Psoas muscle (tissue), 8 donors: ENCODE measurements at places on chromosomes 2 and 18.

DNA sequence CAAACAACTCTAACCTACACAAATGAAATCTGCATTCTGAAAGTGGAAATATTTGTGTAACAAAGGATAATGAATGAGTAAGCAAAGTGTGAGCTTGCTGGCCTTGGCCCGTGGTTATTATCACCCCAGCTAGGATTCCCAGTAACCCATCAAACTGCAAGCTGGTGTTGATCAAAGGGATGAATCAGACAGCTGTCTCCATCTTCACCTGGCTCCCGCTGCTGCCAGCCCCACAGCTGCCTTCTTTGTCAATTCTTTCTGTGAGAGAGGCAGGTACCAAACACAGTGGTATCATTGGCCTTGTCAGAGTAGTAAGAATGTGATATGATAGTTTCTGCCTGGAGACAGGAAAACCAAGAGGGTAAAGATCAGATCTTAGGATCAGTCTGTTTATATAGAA, 25.2 kb upstream of the RGPD4 start:
- DNase-seq = no peak

- no peak for DNase-seq
Measured at GRCh38 chr18:25735459-25735858, 355.0 kb downstream of the SS18 start.

DNA sequence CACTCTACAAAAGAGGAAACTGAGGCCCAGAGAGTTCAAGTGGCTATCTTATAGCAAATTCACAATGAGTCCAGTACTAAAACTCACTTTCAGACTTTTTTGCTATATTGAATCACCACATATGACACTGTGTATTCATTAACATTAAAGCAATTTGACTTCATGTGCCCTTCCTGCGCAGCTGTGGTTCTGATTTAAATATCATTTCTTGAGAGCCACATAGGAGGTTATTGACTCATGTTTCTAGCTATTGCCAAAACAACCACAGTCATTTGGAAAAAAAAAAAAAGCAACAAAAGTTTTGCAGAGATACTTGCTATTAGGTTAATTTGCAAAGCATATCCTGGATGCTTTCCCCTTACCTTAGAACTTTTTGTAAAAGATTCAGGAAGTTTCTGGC, 341.2 kb downstream of the PIK3C3 start:
- DNase-seq = no peak

GRCh38 chr2:65329525-65329924, 101.9 kb downstream of the ACTR2 start:
- no peak for DNase-seq

GRCh38 chr2:182446087-182446486, 19.3 kb upstream of the PDE1A start:
- no peak for DNase-seq

- DNase-seq = peak; percentile 19
Measured at GRCh38 chr2:66577321-66578053, 142.6 kb downstream of the MEIS1 start.

- no peak for DNase-seq
Measured at GRCh38 chr2:141001750-141002149, 1129.1 kb downstream of the LRP1B start.

DNA sequence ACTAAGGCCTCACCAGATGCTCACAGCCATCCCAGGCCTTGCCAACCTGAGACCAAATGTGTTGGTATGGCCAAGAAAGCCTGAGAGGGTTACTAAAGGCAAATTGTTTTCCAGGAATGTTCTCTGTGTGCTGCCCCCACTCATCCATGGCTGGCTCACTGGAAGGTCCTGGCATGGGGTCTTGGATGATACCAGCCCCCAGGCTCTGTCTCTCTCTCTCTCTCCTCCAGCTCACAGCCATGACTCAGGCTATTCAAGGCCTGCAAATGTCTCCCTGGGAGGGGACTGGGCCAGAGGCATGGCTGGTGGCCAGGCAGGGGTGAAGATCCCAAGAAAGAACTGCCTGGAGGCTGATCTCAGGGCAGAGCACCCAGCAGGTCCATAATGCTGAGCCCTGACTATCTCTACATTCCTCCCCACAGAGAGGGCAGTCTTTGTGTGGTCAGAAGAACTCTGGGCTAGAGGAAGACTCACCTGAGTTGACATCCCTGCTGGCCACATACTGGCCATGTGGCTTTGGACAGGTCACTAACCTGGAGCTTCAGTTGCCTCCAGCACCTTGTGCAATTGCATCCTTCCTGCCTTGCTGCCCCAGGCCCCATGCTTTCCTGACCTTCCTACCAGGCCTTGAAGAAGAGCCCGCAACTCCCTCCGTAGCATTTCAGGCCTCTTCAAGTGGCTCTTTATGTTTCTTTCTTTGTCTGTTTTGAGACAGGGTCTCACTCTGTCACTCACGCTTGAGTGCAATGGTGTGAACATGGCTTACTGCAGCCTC, 150.4 kb downstream of the ZFP36L2 start:
- DNase-seq = peak; percentile 73

DNA sequence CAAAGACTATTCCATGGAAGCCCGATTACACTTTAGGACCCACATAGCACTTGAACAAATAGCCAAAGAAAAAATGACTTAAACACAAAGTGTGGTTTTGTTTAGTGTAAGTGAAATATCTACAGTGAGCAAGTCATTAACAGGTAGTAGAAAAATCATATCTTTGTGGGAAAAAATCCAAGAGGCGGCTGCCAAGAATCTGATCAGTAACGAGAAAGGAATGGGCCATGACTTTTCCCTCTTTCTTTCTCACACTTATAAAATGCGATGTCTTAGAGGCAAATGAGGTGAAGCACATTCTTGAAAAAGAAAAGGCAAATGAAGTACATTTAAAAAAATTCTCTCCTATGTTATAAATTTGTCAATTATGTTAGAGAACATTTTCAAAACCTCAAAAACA, 12.9 kb upstream of the GEMIN6 start:
- DNase-seq = no peak

DNA sequence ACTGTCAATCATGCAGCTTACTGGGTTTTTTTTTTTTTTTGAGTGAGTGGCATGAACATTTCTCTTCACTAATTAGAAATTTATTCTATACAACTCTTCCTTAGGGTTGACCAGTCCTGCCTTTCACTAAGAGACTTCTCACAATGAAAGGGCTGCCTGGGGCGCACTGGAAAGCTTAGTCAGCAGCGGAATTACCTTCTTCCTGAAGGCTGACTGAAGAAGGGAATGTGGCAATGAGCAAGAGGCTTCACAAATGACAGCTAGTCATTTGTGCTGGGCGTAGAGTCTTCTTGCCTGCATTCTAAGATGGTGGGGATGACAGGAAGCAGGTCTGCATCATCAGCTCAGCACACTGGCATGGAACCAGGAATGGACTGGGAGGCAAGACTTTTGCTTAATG, 15.6 kb upstream of the SCN3A start:
- no peak for DNase-seq

DNA sequence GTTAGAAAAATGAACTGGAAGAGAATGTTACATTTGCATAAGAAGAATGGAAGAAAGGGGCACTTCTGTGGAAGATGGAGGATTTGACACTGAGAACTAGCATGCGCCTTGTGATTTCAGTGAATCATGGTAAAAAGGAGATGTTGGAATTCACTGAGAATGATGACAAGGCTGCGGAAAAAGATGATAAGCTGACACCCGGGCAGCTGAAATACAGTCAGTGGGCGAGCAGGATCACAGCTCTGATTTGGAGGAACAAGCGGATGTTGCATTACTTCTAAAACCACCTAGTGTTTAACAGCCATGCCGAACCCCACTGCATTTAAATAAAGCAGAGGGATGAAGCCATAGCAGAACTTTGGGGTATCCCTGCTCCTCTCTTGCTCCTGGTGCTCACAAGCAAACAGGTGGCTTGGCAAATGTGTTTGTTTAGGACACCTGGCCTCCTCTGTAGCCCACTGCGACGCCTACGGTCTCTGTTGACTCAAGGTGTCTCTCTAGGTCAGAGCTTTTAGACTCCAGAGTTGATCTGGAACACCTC, 134.9 kb downstream of the NDUFA10 start:
- no peak for DNase-seq

DNA sequence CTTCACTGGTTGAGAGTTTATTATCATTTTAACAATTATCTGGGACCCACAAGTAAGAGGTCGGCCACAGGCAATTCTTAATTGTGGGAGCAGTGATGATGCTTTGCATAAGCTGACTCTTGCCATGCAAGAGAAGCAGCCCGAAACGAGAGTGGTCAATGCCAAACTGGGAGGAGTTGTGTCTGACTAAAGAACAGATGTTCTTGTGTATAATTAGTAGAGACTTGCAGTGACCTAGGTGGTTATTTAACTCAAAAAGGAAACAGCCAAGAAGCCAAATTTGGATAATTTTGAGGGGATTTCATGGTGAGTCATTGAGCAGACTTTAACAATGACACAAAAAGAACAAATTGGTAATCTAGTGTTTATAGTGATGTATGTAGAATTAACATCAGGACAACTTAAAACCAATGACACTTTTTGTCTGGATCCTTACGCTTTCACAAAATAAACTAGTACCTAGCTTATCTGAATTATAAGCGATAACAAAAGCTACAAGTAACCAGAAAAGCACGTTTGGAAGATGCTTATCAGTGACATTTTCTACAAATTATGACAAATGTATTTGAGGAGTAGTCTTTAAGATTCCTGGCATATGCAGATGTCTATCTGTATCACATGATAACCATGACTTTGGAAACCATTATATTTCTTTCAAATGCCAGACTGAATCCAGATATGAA, 184.7 kb upstream of the DLGAP1 start:
- DNase-seq = no peak

- DNase-seq = no peak
Measured at GRCh38 chr2:178117725-178118124, 5.5 kb downstream of the RBM45 start.

DNA sequence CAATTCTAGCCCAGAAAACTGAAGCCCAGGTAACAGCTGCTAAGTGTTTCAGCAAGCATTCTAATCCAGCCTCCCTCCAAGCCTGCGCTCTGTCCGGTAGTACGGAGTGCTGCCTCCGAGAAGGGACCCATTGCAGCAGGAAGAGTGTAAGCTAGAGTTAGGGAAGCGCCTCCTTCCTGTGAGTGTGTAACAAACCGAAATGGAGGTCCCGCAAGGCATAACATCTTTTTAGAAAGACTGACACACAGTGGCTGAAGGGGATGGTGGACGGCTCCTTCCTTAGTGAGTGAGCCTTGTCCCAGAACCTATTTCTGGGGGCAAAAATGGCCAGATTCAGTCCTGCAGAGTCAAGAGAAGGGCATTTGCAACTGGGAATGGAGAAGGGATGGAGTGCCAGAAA, 12.2 kb downstream of the PKDCC start:
- no peak for DNase-seq

GRCh38 chr2:20421336-20421987, 25.4 kb upstream of the RHOB start:
- DNase-seq = no peak

DNA sequence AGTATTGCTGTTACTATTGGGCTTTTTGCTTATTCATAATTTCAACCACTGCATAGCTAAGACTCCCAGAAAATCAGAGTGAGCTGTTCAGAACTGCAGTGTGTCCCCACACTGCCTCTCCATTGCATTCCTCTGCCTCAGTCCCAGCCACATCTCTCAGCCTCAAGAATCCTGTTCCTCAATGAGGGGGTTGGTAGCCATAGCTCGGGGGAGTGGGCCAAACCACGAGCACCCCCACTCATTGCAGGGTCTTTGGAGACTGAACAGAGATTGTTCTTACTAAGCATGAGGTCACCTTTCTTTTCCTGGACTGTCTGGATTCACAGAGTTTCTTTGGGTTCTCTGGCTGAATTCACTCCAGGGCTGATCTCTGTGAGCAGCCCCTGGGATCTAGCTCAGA, 161.1 kb downstream of the GFPT1 start:
- no peak for DNase-seq

GRCh38 chr2:86556508-86556907, 6.7 kb downstream of the CHMP3 start:
- no peak for DNase-seq

- DNase-seq = no peak
Measured at GRCh38 chr2:221203125-221203524, 369.0 kb downstream of the EPHA4 start.

- no peak for DNase-seq
Measured at GRCh38 chr2:45850558-45850957, 199.1 kb downstream of the PRKCE start.

DNA sequence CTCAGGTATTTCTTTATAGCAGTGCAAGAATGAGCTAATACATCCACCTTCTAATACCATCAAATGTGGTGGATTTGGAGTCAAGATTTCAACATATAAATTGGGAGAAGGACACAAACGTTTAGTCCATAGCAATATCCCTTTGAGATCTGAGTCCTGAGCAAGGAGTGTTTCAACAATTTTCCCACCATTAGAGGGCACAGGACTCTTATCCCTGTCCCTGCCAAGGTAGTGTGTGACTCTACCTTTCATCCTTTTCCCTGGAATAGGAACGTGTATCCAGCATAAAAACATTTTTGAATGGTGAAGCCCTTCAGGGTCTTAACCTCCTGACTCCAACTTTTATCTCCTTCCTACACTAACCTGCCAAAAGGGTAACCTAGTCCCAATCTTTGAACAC, 181.3 kb upstream of the SRD5A2 start:
- no peak for DNase-seq

- no peak for DNase-seq
Measured at GRCh38 chr2:32491346-32491745, 134.5 kb downstream of the BIRC6 start.

GRCh38 chr2:105242286-105242993, 897 bp downstream of the GPR45 start:
- DNase-seq = no peak

DNA sequence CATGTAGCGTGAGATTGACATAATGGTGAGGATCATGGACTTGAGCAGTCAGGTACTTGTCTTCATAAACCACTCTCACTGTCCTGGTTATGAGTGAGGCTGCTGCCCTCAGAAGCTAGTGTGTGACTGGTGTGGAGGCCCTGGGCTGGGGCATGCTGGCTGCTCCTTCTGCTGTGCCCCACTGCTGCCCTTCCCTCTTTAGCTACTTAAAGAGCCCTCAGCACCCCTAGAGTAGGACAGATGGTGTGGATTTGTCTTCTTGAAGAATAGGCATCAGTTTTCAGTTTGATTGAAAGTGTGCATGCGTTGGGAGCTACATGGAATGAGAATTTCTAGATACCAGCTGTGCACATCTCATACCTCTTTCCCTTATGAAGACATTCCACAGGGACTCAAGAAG, 15.4 kb downstream of the CPLX4 start:
- DNase-seq = no peak

DNA sequence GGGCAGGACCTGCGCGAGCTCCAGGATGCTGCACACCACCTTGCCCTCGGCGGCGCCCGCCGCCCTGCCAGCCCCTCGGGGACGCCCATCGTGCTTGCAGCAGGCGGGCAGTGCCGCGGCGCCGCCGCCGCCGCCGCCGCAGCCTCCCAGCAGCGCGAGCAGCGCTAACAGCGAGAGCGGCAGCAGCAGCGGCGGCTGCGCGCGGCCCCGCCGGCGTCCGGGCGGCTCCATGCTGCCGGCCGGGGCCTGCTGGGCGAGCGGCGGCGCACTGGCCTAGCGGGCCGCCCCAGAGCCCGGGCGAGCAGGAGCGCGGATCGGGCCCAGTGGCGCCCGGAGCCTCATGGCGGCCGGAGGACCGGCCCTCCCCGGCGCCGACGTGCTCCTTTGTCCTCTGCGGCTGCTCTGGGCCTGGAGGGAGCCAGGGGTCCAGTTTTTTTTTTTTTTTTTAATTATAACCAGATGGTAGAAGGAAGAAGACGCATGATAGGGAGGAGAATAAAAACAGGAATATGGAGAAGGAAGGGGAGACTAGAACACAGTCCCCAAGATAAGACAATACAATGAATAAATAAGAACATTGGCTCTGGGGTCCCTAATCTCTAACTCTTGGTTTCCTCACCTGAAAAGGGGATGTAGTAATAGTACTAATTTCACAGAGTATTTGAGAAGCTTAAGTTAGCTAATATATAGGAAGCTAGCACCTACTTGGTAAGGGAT, 17.1 kb upstream of the ANKRD62 start:
- no peak for DNase-seq
